Stimulated activated CD4-positive, alpha-beta T cell treated with anti-CD3 and anti-CD28 coated beads, Interleukin-15, amount 100 ng/mL, for 24 hours (primary cell): ENCODE measurements at places on chromosomes 6 and 20.

DNA sequence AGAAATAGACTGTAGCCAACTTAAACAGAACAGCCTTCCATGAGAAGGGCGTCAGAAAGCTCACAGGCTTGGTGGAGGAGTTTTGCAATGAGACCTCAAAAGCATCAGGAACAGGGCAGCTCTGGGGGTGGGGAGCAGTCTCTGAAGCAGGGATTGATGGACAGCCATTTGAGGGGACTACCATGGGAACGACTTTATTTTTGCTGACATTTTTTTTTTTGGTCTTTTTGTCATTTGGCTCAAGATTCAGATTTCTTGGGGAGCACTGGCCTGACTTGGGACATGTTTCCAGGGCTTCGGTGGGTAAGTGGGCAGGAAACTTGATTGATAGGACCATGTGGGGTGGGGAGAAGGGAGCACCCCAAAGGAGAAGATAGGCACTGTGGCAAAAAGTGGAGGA, 32.1 kb upstream of the SCP2D1 start:
- no peak for DNase-seq

DNA sequence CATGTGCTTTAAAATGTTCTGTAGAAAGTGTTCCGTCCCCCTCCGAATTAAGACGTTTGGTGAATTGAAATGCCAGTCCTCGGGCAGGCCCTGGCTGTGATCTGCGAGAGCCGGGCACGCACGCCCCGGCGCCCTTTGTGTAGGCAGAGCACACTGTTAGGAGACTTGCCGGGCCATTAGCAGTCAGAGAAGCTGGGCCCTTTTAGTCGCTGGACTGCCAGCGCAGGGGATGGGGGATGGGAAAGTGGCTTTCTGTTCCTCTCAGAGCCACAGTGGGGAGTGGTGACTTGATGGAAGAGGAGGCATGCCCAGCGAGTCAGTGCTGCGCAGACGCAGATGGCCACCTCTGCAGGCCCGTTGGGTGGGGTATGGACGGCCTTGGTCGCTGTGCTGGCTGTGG, 2.2 kb downstream of the PPP1R3G start:
- no peak for DNase-seq

GRCh38 chr20:58889798-58890517, 37.4 kb downstream of the GNAS start:
- DNase-seq, result peak; percentile 20

- DNase-seq, result no peak
Observed at GRCh38 chr6:137736048-137736818, 130.8 kb upstream of the TNFAIP3 start.

GRCh38 chr6:101847690-101848089, 454.2 kb downstream of the GRIK2 start:
- no peak for DNase-seq
